ENCODE measurements at places on chromosomes 6 and 20.
A peak's percentile ranks its signal among the peaks of the same experiment; 100 is the strongest.

- no peak for DNase-seq
These were observed 81.4 kb downstream of the LIN28B start for GRCh38 chr6:105038259-105038658.

- peak; percentile 64 for DNase-seq
These were observed 15.4 kb upstream of the IP6K3 start for GRCh38 chr6:33761922-33762629.

DNA sequence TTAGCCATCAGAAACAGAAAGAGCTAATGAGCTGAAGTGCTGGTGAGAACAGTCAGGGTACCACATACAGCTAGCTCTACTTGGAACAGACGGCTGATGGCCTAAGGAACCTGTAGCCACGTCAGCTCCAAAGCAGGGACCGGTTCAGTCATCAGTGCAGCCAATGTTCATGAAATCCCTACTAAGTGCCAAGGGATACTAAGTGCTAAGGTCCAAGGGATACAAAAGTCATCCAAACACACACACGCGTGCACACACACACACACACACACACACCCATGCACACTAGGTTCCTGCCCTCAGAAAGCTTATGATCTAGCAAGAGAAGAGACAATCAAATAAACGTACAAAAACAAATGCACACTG lies 53.6 kb downstream of the MAP3K5 start:
- DNase-seq: no peak

DNA sequence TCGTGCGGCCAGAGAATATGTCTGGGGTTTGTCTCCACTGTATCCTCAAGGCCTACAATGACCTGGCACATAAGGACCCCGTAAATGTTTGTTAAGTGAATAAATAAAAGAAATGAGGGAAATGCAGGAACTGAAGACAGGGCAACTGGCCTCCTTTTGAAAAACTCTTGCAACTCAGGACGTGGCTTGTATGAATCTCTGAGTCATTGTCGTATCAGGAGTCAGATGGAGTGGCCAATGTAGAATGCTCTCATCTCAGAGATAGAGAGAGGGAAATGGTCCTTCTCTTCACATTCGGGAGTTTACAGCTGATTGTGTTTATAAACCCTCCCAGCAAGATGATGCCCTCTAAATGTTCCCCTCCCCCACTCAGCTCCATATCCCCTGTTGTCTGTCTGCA lies 57.1 kb downstream of the UST start:
- DNase-seq: no peak

DNA sequence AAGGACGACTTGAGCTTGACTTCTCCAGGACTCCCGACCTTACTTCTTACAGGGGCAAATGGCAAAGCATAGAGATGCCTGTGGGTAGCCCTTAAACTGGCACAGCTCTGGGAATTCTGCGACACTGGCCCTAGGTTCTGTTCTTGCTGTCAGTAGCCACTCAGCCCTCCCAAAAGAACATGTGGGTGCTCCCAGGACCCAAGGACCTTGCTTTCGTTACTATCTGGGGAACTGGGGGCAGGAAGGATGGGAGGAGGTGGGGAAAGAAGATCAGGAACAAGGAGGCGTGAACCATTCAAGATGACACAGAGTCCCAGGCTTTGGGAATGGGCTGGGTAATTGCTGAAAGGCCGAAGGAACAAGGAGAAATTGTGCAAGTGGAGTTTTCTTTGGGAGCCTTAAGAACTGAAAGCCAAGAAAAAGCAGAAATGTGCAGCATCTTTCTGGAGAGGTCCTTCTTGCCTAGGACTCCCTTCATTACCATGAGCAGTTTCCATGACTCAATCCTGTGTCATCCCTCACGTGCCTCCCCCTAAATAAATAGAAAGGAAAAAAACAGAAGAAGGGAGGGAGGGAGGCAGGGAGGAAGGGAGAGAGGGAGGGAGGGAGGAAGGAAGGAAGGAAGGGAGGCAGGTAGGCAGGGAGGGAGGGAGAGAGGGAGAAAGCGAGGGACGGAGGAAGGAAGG lies 284.6 kb upstream of the FOXQ1 start:
- no peak for DNase-seq

DNA sequence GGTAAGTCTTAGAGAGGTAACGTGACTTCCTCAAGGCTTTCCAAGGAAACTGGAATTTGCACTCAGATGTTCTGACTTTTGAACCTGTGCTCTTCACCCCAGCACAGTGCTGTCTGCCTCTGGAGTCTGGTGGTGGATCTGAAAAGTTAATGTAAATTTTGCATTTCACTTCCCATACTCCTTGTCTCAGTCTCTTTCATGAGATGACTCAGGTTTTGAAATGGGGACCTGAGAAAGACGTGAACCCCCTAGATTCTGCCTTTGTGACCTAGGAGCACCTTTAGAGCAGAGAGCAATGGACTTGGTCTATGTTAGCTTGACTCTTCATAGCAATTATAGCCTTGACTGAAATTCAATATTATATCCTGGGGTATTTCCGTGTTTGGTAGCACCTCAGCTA lies 223.0 kb downstream of the QKI start:
- peak; percentile 67 for DNase-seq

DNA sequence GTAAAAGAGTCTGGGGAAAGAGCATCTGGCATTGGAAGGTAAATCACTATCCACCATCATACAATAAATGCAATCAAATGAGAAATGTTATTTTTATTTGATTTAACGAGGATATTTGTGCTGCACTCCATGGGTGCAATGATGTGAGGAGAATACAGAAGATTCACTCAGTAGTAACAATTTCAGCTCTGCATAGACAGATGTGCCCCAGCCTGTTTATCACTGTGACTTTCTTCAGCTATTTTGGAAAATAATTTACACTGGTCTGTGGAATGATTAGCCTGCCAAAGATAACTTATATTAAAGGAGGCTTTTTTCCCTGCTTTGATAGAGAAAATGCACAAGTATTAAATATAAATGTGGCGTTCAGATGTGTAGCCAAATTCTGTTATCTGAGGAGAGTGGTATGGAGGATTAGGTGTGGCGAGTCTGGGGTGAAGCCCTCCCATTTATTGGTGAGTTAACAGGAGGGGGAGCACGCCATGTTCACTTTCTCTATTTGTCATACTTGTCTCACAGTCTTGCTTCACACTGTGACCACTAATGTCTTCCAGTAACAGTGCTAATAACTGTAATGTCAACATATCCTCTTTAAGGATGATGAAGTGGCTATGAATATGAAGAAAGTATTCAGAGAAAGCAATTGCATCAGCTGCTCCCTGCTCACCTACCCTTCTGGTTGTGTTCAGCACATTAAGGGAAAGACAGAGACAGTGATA lies 645.6 kb downstream of the MMUT start:
- DNase-seq: no peak

DNA sequence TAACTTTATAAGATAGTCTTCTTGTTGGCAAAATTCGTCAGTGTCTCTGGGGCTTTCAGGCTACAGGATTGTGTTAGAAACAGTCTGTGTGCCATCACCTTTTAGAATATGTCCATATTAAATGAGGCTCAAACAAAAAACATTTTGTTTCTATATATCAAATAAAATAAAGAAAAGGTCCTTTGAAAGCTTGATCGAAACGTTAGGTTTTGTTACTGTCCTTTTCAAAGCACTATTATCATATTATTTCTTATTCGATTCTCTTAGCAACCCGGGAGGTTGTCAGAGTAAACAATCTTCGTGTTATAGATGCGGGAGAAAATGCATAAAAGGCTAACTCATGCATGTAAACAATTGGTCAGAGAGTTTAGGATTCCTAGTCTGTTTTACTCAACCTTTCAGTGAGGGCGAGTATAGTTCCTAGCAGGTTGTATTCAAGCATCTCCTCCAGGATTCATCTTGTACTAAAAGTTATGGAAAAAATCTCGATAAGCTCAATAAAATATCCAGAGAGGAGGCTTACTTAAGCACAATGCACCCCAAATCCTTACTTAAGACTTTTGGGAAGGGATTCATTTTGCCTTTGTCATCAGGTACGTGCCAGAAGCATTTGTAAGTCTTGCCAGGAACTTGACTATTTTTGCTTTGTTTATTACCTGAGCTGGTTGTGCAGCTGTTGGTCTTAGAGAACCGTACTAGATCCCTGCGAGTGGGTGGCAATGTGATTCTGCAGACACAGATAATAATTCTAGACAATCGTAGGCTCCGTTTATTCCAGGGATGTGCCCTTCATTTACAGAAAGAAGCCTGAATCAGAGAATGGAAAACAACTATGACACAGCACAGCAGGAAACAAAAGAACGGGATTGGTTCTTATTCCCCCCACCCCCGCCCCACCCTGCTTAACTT lies 159.6 kb upstream of the ZNF217 start:
- no peak for DNase-seq

- DNase-seq: no peak
These were observed 6.6 kb upstream of the KIF13A start for GRCh38 chr6:17994019-17994418.
